ENCODE measurements at places on chromosomes 2 and 18. TPM values are rescaled to one million over a fixed set of nuclear protein-coding genes. Genes with fewer than 3 reads are reported as not detected.

- DNase-seq = no peak
Observed at GRCh38 chr2:85893428-85894258, 4.9 kb upstream of the ST3GAL5 start.

GRCh38 chr2:19711470-19712372 lies 190.1 kb downstream of the TTC32 start:
- DNase-seq = peak; percentile 60

- DNase-seq = no peak
Observed at GRCh38 chr2:101762451-101763171, 65.1 kb downstream of the MAP4K4 start.

- DNase-seq = no peak
Observed at GRCh38 chr2:233059547-233059796, 670 bp upstream of the INPP5D start.

DNA sequence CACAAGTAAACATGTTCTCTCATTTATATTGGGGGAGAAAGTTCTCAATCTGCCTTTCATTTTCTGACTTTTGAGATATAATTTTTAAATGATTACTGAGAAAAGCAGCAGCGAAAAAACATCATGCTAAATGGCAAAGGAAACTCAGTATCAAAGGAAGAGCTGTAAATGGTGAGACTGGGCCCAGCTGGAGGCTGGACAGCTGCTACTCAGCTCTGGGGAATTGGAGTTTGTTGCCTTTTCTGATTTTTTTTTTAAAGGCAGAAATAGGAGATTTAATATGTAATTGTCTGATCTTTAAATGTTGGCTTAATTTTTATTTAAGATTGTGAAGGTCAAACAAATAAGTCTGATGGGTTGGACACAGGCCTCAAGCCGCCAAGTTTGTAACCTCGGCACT lies 137.1 kb upstream of the TACR1 start:
- no peak for DNase-seq

DNA sequence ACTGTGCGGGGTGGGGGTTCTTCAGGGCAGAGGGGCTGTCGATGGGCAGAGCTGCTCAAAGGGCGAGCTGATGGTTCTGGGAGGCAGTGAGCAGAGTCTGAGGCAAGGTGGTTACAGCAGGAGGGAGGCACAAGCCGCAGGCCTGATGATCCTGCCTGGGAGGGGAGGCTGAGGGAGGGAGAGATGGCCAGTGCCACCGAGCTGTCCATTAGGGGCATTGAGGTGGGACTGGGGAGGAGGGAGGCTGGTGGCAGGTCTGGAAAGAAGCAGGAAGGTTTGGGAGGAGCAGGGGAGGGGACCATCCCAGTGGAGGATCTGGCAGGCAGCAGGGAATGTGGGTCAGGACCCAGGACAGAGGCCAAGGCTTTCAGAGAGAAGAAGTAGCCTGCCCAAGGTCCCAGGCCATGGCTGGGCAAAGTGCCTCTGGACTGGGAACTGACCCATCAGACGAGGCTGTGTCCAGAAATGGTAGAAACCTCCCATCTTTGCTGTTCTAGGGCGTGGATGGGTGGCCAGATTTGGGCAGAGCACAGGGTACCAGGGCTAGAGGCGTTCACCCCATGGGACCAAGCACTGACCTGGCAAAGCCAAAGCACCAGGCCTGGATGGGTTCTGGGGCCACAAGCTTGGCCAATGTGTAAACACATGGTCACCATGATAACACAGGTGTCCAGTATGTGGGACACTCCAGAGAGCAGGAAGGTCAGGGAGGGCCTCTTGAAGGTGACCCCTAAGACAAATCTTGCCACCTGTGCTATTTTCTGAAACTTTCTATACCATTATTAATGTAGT lies 55.5 kb downstream of the INHBB start:
- DNase-seq = no peak

DNA sequence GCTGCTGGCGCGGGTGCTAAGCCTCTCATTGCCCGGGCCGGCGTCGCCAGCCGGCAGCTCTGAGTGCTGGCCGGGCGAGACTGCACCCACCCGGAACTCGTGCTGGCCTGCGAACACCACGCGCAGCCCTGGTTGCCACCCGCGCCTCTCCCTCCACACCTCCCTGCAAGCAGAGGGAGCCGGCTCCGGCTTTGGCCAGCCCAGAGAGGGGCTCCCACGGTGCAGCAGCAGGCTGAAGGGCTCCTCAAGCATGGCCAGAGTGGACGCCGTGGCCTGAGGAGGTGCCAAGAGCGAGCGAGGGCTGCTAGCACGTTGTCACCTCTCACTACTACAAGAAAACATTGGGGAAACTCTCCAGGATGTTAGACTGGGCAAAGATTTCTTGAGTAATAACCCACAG lies 98.6 kb downstream of the SPIRE1 start:
- DNase-seq = no peak

DNA sequence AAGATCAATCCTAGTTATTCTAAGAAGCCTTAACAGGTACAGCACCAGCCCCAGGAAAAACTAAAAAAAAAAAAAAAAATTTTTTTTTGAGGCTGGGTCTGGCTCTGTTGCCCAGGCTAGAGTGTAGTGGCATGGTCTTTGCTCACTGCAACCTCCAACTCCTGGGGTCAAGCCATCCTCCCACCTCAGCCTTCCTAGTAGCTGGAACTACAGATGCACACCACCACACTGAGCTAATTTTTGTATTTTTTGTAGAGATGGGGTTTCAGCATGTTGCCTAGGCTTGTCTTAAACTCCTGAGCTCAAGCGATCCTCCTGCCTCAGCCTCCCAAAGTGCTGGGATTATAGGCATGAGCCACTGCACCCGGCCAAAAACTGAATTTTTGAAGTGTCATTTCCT lies 10.3 kb upstream of the ALPK2 start:
- DNase-seq = no peak

DNA sequence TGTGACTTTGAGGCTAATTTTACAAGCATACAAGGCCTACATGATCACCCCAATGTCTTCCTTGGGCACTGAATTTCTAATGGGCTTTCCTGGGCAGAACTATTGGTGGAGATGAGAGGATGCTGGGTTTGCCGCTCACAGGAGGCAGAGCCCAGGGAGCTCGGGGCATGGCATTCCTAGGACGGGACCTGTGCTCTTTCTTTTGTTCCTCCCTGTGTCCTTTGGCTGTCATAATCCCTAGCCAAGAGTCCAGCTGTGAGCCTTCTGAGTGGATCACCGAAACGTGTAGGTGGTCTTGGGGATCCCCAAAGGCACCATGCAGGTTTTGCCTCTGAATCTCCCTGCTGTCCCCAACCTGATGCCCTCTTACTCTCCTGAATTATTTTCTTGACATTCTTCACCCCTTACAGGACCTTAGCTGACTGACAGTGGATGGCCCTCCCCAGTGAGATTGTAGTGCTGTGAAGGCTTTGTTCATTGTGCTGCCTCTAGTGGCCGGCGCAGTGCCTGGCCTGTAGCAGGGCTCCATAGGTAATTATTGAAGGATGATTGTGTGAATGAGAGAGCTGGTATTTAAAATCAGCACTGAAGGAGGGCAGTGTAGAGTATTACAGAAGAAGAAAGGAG lies 221.9 kb downstream of the ZNF407 start:
- no peak for DNase-seq

GRCh38 chr2:230823264-230823964 lies 41.3 kb upstream of the ITM2C start:
- no peak for DNase-seq

GRCh38 chr18:44796429-44797428 lies 116.0 kb downstream of the SETBP1 start:
- DNase-seq = no peak

GRCh38 chr18:50461251-50461650 lies 86.4 kb downstream of the SKA1 start:
- DNase-seq = no peak

DNA sequence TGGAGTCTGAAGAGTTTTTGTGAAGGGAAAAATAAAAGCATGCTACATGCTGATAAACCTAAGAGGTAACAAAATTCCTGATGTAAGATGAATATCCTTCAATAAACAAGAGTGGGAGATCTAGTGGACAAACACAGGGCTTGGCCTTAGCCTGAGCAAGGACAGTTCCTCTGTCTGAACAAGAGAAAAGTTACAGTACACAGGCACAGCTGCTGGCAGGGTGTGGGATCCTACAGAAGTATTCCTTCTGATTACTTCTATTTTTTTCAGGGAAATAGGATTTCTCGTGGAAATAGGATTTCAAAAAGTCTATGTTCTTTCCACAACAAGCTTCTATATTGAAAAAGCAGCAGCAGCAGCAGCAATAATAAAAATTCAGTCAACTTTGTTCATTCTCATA lies 54.1 kb downstream of the NBAS start:
- no peak for DNase-seq

- DNase-seq = no peak
Observed at GRCh38 chr2:116416731-116417377, 1397.6 kb upstream of the DDX18 start.

DNA sequence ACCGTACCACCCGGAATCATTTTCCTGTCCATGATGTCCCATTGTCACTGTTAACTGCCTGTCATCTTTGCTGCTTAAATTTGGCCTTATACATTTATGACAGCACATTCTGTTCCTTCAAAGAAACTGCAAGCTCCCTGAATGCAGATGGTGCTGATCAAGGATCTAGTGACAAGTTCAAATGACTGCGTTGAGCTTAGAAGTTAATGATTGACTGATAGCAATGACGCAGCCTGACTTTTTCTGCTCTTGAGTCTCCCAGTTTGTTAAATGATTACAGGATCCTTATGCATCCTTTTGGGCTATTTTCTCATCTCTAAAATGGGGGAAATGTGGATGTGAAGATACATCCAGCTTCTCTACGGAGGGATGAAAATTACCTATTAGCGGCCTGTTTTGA lies 159.0 kb downstream of the DCC start:
- DNase-seq = no peak

DNA sequence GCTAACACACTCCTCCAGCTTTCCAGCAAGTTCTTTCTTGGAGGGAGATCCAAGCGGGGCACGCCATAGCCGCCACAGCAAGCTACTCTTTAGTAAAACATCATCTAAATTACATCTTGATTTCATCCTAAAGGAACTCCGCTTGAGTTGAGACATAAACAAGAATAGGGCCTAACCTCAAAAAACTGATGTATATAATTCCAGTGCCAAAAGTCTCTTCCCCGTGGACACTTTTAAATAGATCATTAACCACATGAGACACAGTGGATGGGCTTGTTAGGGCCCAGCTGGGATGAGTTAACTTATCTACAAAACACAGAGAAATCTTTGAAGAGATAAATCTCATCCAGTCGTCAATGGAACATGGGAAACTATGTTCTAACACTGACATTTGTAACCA lies 20.8 kb upstream of the MLPH start:
- no peak for DNase-seq

- no peak for DNase-seq
Observed at GRCh38 chr2:95037384-95037839, 11.9 kb downstream of the MAL start.

DNA sequence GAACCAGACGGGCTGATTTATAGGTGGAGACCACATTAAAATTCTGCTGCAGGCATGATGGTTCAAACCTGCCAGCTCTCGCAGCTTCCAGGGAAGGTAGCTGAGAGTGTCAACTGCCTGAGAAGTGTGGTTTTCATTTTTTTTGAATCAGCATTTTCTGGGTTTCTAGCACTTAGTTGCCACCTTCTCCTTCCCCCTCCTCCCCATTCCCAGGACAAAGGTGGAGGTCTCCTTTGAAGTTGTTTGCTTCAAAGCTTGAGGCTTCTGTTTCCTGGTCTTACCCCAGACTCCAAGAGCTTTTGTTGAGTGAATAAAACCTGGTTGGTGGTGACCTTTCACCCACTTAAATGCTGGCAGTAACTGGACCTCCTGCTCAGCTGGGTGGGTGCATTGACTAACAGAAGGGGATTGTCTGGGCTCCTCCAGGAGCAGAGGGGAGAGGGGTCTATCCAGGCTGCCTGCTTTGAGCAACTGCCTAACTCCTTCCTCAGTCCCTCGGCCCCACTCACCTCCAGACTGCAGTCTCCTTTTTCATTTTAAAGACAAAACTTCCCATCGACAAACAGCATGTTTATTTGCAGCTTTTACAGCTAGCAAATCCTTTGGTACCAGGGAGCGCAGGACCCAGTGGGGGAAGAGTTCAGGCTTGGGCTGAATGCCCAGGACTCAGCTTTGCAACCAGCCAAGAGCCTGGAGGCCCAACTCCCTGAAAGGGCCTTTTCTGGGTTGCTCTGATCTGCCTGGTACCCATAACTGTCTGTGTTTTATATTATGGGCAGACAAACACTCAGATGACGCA lies 3.5 kb downstream of the RHOB start:
- DNase-seq = no peak

DNA sequence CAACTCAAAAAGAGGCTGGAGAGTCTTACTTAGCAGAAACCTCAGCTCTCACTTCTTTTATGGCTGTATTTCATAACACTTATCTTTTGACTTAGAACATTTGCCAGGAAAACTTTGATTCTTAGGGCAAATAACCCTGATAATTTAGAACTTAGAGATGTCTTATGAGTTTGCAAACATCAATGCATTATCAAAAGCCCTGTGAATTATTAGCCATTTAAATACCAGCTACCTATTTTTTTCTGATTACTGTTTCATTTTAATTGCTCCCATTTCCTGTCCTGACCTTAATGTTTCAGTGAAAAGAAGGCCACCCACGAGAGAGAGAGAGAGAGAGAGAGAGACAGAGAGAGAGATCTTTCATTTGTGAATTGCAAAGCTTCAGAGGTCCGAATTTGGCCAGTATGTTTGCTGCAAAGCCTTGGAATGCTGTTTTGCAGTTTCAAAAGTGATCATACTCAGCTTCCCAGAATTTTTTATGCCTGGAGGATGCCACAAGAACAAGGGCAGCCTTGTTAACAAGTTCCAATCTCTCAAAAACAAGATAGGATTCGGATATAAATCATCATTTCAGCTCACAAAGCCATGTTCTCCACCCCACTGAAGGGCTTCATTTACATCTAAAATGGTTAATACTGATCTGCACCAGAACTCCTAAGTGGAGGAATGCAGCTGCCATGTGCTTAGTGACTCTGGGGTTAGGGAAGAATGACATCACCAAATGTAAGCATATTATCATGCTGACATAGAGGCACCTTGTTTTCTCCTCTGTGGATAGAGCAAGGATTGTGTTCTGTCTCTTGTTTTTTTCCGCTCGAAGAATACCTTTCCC lies 478.2 kb downstream of the ARHGAP15 start:
- DNase-seq = no peak

- DNase-seq = no peak
Observed at GRCh38 chr2:181185948-181186347, 205.5 kb downstream of the UBE2E3 start.

- no peak for DNase-seq
Observed at GRCh38 chr2:142973160-142973821, 95.8 kb downstream of the KYNU start.

DNA sequence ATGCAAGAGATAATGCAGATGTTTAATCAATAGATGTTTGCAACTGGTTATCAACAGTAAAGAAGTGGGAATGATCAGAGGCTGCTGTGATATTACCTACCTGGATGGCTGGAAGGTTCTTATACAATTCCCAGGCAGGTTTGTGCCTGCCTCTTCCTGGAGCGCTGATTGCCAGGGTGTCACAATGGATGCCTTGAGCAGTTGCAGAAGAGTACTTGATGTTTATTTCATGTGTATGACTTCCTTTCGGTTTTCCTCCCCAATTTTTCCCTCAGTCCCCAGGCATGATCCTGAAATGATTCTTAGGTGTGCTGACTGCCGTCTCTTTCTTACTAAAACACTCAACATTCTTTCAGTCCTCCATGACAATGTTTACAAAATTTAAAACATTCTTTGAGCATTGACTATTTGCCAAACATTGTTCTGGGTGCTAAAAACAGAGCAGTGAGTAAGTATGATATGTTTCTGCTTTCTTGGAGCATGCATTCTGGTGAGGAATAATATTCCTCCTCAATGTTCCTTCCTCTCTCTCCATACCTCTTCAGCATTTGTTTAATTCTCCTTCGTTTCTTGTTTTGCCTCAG lies 416.6 kb upstream of the TRIB2 start:
- no peak for DNase-seq

ADD2 gene
- total RNA-seq = 8.2 TPM

ALK gene
- not detected for total RNA-seq

TMEM127 gene
- total RNA-seq = 31.6 TPM

CIB4 gene
- not detected for total RNA-seq

UPP2 gene
- total RNA-seq = not detected

All from activated CD4-positive, alpha-beta T cell treated with anti-CD3 and anti-CD28 coated beads, Interleukin-2, amount 10 ng/mL, durations not matched to agents 24 days and 14 days (primary cell).